Activated CD4-positive, alpha-beta T cell treated with anti-CD3 and anti-CD28 coated beads, Interleukin-2, amount 50 U/mL, for 24 hours (primary cell): ENCODE measurements at places on chromosomes 12 and 14.

GRCh38 chr12:107845980-107846659, 71.6 kb downstream of the ASCL4 start:
- DNase-seq = no peak

DNA sequence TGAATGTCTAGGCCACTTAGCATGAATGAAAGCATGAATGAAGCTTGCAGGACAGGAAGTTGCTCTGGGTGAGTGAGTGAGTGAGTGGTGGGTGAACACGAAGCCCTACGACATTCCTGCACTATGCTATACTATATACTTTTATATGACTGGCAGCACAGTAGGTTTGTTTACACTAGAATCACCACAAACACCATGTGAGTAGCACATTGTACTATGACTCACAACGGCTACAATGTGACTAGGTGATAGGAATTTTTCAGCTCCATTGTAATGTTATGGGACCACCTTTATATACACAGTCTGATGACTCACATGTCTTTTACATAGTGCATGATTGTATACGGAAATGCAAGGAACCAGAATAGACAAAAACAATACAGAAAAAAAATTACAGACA, 1480.2 kb downstream of the AACS start:
- no peak for DNase-seq

DNA sequence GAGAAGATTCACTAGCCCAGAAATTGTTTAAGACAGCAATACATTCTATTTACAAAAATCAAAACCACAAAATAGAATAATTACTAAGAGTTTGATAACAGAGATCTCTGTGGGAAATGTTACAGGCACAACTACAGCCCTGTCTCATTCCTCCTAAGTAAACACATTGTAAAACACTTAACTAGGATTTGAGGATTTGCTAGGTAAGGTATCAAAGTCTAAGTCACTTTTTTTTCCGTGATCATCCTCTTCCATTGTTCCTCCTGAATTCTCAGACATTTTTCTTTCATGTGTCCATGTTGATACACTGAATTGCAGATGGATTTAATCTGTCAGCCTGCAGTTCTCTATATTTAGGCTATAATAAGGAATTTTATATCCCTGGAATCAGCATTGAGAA, 127.5 kb downstream of the ACSS3 start:
- DNase-seq = no peak

GRCh38 chr12:25293653-25294052, 42.9 kb upstream of the KRAS start:
- DNase-seq = no peak

DNA sequence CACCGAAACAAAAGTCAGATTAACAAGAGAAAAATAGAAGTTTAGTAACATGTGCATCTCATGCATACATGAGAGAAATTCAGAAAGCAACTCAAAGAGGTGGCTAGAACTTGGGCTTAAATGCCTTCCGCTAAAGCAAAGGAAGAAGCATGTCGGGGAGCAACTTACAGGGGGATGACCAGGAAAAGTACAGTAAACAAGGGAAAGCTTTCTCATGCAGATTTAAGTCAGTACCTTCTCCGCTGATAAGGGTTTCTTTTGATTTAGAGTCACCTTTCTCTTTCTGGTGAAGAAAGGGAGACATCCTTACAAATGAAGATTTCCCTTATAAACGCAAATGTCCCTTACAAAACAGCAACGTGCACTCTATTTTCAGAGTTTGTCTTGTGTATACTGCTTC, 6.0 kb upstream of the RNASE6 start:
- no peak for DNase-seq

- DNase-seq = no peak
These were observed 16.3 kb downstream of the ZBTB39 start for GRCh38 chr12:56989861-56990610.

DNA sequence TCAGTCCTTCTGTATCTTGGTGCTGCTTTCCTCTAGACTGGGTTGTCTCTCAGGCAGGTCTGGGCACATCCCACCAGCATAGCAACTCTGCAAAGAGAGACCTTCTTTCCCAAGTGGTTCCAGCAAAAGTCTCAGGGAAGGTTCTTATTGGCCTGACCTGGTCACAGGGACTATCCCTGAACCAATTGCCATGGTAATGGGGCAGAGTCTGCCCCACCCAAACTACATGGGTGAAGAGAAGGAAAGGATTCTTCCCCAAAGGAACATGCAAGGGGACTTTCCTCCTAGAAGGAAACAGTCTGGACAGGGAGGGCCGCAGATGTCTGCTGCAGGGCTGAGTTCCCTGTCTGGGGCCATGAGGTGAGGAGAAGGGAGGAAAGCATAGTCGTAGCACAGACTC, 122.2 kb upstream of the NCOR2 start:
- no peak for DNase-seq

DNA sequence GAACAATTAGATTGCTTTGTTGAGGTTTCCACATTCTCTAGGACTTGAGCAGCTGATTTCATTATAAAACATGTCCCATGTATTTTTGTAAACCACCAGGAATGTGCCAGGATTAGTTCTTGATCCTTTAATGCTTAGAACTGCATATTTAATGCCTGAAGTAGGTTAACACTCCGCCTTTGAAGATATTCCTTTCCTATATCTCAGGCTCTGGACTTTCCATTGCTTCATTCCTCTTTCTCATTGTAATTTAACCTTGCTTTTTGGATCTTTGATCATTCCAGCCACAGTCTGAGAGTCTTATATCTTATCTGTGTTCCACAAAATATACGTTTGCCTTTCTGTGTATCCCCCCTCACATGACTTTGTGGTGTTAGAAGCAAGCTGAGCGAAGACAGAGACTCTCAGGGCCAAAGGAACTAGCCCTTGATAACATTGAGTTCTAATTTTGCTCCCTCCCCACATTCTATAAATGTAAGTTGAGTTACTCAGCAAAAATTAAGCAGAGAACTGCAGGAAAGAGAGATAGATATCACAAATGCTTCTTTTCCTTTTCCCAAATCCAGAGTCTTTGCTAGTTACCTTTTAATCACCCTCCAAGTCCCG, 2.4 kb upstream of the CLEC1B start:
- DNase-seq = no peak

DNA sequence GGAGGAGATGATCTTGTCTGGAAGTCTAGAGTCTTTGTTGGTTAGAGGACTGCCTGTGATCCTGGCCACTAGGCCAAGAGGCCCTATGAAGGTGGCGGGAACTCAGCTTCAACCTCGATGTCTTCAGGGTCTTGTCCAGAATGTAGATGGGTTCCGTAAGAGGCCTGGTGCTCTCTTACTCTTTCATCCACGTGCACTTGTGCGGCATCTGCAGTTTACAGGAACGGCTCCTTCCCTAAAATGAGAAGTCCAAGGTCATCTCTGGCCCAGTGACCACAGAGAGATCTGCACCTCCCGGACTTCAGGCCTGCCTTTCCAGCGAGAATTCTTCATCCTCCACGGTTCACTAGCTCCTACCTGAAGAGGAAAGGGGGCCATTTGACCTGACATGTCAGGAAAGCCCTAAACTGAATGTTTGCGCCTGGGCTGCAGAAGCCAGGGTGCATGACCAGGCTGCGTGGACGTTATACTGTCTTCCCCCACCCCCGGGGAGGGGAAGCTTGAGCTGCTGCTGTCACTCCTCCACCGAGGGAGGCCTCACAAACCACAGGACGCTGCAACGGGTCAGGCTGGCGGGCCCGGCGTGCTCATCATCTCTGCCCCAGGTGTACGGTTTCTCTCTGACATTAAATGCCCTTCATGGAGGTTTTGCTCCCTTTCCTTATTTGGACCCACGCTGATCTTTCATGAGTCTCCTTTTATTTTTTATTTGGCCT, 17.7 kb downstream of the WNT5B start:
- DNase-seq = no peak

- DNase-seq = no peak
These were observed 905 bp upstream of the DLK1 start for GRCh38 chr14:100725587-100726387.

- no peak for DNase-seq
These were observed 540.5 kb downstream of the DIO2 start for GRCh38 chr14:79670811-79671210.

GRCh38 chr14:34671716-34672115, 41.8 kb upstream of the SNX6 start:
- no peak for DNase-seq

DNA sequence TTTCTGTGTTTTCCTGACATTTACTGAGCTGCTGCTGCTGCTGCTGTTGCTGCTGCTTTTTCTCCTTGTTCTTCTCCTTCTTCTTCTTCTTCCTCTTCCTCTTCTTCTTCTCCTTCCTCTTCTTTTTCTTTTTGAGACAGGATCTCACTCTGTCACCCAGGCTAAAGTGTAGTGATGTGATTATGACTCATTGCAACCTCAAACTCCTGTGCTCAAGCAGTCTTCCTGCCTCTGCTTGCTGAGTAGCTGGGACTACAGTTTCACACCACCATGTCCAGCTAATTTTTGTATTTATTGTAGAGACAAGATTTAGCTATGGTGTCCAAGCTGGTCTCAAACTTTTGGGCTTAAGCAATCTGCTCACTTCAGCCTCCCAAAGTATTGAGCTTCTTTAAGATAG, 95.8 kb downstream of the TMTC3 start:
- no peak for DNase-seq

DNA sequence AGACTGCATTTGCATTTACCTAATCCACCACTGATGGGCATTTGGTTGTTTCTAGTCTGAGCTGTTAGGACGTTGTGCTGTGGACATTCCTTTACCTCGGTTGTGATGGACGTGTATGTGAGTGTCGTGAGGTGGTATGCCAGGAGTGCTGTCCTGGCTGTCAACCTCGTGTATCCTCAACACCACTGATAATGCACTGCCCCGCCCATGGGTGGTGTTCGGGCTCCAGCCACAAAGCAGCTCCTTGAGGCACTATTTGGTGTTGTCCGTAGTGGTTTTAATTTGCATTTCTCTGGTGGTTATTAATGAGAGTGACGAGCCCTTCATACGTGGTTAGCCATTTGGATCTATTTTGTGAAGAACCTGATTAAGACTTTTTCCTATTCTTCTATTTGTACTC, 87.6 kb downstream of the PPP2R5C start:
- DNase-seq = no peak

GRCh38 chr12:99745121-99745520, 97.6 kb downstream of the GARIN6 start:
- no peak for DNase-seq

DNA sequence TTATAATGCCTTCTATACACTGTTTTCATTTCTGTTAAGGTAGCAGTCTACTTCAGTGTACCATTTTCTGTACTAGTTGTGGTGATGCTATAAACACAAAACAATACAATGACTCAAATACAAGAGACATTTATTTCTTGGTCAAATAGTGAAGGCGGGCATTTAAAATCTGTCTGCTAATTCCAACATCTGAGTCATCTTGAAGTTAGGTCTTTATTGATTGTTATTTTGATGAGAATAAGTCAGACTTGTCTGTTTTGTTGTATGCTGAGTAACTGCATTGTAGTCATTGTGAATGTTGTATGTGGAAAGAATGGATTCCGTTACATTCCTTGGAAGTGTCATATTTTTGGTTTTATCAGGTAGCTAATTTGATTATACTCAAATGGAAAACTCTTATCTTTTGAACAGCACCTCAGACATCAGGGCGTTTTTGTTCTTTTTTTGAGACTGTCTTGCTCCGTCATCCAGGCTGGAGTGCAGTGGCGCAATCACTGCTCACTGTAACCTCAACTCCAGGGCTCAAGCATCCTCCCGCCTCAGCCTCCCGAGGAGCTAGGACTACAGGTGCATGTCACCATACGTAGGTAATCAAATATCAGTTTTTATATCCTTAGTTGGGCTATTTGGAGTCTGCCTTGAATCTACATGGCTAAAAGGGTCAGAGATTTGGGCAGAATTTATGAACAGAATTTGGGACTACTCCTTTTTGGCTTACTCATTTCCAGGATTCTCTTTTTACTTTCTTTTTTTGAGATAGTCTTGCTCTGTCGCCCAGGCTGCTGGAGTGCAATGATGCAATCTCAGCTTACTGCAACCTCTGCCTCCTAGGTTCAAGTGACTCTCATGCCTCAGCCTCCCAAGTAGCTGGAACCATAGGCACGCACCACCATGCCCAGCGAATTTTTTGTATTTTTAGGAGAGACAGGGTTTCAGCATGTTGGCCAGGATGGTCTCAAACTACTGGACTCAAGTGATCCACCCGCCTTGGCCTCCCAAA, 56.8 kb downstream of the PAPLN start:
- DNase-seq = no peak

DNA sequence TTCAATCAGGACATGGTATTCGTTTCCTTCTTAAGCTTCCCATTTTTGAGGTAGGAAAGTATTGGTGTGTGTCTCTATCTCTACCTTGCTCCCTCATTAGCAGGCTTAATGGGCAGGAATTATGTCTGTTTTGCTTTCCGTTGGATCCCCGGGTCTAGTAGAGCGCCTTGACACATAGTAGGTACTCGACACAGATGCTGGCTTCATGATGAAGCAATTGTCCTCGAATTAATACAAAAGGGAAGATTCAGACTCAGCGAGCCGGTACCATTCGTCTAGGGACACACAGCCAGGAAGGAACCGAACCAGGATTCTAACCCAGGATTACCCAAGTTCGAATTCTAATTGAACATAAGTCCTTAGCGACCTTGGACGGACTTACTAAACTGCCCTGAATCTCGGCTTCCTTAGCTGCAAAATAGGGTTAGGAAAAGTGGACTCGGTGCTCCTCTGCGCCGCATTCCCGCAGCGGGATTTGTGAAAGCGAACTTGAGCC, 496 bp upstream of the ISCU start:
- DNase-seq = no peak

DNA sequence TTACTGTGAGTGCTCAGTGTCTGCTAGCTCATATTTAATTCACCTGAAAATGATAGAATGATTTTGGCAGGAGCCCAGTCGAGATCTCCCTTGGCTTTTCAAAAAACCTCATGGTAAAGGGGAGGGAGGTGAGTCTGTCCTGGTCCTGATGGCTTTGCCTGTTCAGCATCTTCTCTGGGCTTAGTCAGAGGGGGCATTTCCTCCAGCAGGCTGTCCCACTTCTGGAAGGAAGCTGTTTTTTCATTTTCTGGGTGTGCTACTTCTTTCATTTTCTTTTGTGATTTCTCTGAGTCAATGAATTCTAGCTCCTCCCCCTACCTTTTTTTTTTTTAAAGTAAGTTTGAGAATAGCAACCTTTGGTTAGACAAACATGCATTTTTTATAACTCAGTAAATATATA, 58.8 kb downstream of the TMX1 start:
- no peak for DNase-seq

- DNase-seq = no peak
These were observed 66.3 kb downstream of the TRHDE start for GRCh38 chr12:72338437-72338836.

- no peak for DNase-seq
These were observed 421.8 kb upstream of the PDE3A start for GRCh38 chr12:19946550-19946949.

DNA sequence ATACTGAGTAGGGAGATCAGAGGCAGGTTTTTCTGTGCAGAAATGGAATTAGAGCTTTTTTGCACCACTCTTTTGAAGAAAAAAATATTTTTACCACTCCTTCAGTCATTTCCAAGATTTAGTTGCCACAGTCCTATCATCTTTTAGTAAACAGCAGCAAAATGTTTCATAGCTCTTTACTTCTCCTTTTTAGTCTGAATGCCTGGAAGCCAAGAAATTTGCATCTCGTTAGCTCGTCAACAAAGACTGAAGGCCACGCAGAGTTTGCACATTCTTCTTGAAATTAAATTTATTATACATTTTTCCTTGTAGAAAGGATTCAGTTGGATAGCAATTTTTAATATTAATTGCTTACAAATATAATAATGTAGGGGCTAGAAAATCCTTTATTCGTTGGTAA, 544.5 kb upstream of the ATP2B1 start:
- DNase-seq = no peak

- no peak for DNase-seq
These were observed 66.7 kb upstream of the ATP2B1 start for GRCh38 chr12:89775063-89775985.
